ENCODE measurements at places on chromosomes 5 and 9. TPM values are rescaled to one million over a fixed set of nuclear protein-coding genes. Genes with fewer than 3 reads are reported as not detected.

GRCh38 chr9:33881635-33882034 lies 64.7 kb downstream of the UBE2R2 start:
- no peaks in the 10 kb centered on the region for H3K36me3 ChIP-seq
- DNase-seq: no peak
- H3K27ac ChIP-seq: no peak overlapping the region

- H3K27ac ChIP-seq: no peak overlapping the region
- peak; percentile 37 for DNase-seq
- peak overlapping the region; percentile 29 for H3K4me3 ChIP-seq
- no peaks in the 10 kb centered on the region for H3K27me3 ChIP-seq
- no peaks in the 10 kb centered on the region for H3K36me3 ChIP-seq
Measured at GRCh38 chr9:130660683-130661450, 3.5 kb upstream of the PRDM12 start.

Gene TCF7
- 25.9 TPM for total RNA-seq

Gene CDX1
- 390 TPM for total RNA-seq

Gene SLCO6A1
- total RNA-seq: not detected

Gene RPP25L
- total RNA-seq: 55.9 TPM

Measured in Peyer's patch (tissue), 4 donors.